Stimulated activated CD4-positive, alpha-beta T cell treated with anti-CD3 and anti-CD28 coated beads, TNF-alpha, amount 100 ng/mL, for 4 hours (primary cell): ENCODE measurements at places on chromosomes 11 and 22.

DNA sequence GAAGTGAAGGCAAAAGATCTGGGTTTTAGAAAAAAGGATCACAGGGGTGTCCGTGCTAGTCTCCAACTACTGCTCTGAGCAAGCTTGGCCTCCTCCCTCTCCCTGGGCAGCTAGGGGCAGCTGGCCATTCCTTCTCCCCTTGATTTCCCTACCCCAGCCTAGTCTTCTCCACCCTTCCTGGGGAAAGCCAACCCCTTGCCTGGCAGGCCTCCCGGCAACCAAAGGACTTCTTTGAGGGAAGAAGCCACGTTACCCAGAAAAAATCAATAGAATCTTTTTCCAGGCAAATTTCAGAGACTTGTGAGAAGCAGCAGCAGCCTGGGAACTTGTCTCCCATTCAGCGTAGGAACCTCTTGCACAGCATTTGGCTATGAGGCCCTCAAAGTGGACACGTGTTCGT lies 91.5 kb downstream of the MIAT start:
- no peak for DNase-seq

DNA sequence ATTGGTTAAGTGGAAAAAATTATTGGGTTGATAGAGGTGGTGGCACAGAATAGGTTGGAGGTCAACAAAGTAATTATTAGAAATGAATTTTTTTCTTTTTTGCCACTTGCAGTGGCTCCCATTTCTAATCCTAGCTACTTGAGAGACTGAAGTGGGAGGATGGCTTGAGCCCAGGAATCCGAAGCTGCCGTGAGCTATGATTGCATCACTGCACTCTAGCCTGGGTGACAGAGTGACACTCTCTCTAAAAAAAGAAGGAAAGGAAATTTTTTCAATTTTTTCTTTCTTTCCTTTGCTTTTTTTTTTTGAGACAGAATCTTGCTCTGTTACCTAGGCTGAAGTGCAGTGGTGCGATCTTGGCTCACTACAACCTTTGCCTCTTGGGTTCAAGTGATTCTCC lies 2.2 kb upstream of the BCO2 start:
- no peak for DNase-seq

GRCh38 chr22:41147722-41148121 lies 55.3 kb downstream of the EP300 start:
- DNase-seq, result no peak

DNA sequence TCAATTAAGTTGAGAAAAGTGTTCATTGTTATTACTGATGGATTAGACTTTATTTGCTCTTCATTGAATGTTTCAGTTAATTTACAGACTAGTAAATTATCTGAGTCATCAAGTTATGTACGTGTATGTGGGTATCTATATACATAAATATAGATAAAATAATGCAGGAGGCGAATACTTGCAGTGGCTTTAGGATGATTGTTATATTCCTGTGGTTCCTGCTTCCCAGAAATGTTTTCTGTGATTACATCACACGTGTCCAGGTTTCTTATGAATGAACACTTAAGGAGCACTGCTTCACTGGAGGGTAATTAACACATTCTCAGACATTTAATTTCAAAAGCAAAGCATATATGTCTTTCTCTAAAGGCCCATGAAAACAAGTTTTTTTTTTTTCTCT lies 28.4 kb downstream of the YAP1 start:
- no peak for DNase-seq

GRCh38 chr11:47908198-47908597 lies 60.0 kb upstream of the NUP160 start:
- no peak for DNase-seq

- DNase-seq, result no peak
Measured at GRCh38 chr11:24531528-24531927, 34.7 kb downstream of the LUZP2 start.
